ENCODE measurements at places on chromosomes 11 and 22.
A peak's percentile ranks its signal among the peaks of the same experiment; 100 is the strongest.

DNA sequence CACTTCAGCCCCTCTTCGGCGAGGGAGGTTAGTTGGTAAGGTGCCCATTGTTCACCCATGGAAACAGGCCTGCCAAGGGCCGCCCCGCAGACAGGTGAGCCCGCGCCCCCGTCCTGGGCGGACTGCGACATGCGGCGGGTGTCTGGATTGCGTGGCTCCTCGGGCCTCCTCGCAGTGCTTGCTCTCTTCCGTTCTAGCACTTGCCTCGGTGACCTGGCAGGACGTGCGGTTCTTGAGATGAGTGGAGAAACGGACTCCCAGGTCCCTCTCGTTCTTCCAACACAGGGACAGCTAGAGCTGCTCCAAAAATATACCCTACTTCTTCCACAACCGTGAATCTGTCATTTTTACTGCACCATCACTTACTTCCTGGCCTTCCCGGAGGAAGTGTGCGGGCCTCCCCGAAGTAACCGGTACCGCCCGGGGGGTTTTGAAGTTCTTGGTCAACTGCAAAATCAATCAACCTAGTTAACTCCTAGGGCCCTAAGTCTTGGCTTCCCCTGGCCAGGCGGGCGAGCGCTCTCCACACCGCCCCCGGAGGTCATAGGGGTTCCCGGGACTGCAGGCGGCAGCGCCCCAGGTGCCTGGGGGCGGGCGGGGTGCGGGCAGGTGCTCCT, 745 bp upstream of the ZBTB44 start:
- DNase-seq: no peak

GRCh38 chr11:126433244-126433846, 77.9 kb downstream of the ST3GAL4 start:
- DNase-seq: no peak

GRCh38 chr11:70135625-70136059, 57.5 kb downstream of the ANO1 start:
- peak; percentile 36 for DNase-seq

DNA sequence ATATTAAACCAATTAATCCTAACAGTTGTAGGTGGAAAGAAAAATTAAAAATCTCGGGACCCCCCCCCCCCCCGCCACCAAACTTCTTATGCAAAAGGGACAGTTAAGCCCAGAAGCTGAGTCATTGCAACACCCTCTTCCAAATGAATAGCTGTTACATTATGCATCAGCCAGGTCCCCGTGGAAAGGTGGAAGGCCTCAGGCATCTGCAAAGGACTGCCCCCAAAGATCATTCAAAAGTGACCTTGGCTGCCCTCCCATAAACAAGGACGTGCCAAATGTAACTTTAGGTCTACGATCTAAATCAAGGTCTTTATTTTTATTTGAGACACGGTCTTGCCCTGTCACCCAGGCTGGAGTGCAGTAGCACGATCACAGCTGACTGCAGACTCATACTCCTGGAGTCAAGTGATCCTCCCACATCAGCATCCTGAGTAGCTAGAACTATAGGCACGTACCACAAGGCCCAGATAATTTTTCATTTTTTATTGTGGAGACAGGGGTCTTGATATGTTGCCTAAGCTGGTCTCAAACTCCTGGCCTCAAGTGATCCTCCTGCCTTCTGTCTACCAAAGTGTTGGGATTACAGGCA, 22.8 kb downstream of the SYN3 start:
- DNase-seq: no peak

GRCh38 chr11:117923773-117924172, 5.4 kb downstream of the TMPRSS13 start:
- peak; percentile 8 for DNase-seq

DNA sequence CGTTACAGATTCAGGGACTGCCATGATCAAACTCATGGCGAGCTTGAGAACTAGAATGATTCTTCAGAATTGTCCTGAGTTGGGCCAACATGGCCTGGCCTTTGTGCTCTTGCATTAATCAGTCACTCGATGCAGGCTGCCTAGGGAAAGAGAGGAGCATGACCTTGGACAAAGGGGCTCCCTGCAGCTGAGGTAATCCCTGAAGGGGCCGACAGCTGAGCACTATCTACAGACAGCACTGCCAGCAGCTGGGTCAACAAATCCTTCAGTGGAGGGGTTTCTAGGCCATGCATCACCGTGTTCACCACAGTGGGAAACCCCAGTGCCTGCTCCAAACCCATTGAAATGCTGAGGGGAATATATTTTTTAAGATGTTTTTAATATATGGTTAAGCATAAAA, 159.5 kb upstream of the POU2AF2 start:
- no peak for DNase-seq

DNA sequence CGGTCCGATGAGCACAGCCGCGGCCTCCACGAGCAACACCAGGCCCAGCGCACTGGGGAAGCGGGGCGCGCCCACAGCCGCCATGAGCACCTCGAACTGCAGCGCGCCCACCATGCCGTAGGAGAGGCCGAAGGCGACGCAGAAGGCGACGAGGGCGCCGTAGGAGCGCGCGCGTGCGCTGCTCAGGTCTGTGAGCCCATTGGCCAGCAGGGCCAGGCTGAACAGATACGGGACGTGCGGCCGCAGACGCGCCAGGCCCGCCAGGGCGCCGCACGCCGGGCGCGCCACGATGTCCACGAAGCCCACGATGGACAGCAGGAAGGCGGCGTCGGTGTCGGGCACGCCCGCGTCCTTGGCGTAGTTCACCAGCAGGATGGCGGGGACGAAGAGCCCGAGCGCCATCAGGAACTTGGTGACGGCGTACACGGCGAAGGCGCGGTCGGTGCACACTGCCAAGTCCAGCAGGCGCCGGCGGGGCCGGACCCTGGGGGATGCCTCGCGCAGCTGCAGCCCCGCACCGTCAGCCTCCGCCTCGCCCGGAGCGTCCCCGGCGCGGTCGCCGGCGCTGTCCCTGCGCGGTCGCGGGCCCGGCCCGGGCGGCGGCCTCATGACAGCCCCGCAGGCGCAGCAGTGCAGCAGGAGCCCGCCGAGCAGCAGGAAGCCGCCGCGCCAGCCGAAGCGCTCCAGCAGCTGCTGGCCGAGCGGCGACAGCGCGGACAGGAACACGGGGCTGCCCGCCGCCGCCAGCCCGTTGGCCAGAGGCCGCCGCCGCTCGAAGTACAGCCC, 2.9 kb downstream of the SLC16A8 start:
- peak; percentile 67 for DNase-seq

GRCh38 chr22:49349841-49350381, 477.8 kb downstream of the BRD1 start:
- no peak for DNase-seq

GRCh38 chr22:27420817-27421361, 380.7 kb downstream of the MN1 start:
- peak; percentile 92 for DNase-seq

DNA sequence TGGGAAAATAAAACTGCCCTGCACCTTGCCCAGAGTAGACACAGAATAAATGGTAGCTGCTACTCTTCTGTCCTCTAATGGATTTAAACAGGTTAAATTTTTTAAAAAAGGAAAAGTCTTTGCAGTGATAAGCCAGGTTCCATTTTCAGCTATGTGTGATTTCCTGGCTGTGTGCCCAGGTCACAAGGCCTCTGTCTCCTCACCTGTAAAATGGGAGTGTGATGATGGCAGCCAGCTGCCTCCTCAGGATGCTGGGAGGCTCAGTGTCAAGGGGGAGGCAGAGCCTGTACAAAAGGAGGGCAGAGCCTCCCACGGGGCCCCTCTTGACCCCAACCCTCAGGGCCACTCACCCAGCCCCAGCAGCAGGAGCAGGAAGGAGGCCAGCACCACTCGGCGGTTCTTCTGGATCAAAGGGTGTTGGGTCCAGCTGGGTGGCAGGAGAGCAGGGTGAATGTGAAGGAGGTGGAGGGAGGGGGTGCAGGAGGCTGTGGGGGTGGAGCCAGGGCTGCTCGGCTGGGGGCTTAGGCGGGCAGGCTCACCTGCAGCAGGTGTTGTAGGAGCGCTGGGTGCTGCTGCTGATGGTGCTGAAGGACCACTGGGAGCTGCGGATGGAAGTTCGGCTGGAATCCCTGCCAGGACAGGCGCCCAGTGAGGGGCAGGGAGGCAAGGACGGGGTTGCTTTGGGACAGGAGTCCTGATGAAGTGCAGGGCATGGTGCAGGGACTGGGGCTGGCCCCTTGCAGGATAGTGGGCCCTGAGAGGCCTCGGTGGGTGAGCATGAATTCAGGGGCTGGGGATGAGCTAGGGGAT, 1.9 kb downstream of the TMEM134 start:
- DNase-seq: no peak

- peak; percentile 47 for DNase-seq
Measured at GRCh38 chr11:116379185-116379828, 393.5 kb downstream of the BUD13 start.

DNA sequence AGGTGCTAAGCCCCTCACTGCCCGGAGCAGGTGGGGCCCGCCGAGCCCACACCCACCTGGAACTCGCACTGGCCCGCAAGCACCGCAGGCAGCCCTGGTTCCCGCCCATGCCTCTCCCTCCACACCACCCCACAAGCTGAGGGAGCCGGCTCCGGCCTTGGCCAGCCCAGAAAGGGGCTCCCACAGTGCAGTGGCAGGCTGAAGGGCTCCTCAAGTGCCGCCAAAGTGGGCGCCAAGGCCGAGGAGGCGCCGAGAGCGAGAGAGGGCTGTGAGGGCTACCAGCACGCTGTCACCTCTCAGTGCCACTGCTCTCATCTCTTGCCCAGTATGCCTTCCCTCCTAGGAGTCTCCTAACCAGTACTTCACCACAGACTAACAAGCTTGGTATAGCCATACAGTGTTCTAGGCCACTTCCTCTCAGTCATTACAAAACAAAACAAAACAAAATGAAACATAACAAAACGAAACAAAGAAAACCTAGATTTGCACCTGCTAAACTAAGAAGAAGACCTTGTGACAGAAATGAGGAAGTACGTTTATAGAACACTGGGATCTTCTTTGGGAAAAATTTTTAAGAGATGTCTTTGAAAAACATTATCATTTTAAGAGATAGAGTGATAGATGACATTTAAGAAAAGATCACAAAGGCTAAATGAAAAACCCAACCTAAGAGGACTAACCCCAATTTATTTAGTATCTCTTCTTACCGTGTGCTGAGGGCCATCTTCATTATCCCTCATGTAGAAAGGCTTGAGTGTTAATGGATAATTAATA, 47.7 kb upstream of the GAB2 start:
- DNase-seq: no peak

- DNase-seq: no peak
Measured at GRCh38 chr11:86211619-86212018, 32.9 kb upstream of the EED start.

- DNase-seq: no peak
Measured at GRCh38 chr11:1083621-1084551, 9.2 kb downstream of the MUC2 start.

GRCh38 chr11:123859731-123860130, 25.7 kb downstream of the TMEM225 start:
- DNase-seq: no peak

DNA sequence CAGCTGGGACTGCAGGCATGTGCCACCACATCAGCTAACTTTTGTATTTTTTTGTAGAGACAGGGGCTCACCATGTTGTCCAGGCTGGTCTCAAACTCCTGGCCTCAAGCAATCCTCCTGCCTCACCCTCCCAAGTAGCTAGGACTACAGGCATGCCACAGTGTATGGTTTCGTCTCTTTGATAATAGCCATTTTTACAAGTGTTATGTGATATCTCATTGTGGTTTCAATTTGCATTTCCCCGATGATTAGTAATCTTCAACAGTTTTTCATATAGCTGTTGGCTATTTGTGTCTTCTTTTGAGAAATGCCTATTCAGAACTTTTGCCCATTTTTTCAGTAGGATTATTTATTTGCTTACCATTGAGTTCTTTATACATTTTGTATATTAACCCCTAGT, 9.0 kb upstream of the MTMR3 start:
- DNase-seq: no peak

DNA sequence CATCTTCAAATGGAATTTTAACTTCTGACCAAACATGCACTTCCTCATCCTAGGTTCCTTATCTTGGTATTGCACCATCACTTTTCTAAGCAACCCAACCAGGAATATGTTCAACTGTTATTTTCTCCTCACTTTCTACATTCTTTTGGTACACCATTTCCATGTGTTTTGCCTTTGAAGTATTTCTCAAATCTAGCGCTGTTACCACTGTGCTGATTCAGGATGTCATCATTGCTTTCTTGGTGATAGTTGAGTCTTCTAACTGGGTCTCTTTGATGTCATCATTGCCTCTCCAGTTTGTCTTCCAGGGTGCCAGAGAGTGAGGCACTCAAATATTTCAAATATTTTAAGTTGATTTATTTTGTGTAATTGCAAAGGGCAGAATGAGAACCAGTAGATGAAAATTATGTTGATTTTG, 47.5 kb downstream of the HORMAD2 start:
- peak; percentile 69 for DNase-seq

- DNase-seq: no peak
Measured at GRCh38 chr11:45279645-45280044, 6.5 kb downstream of the SYT13 start.

GRCh38 chr11:46661836-46662235, 38.6 kb downstream of the ARHGAP1 start:
- no peak for DNase-seq

DNA sequence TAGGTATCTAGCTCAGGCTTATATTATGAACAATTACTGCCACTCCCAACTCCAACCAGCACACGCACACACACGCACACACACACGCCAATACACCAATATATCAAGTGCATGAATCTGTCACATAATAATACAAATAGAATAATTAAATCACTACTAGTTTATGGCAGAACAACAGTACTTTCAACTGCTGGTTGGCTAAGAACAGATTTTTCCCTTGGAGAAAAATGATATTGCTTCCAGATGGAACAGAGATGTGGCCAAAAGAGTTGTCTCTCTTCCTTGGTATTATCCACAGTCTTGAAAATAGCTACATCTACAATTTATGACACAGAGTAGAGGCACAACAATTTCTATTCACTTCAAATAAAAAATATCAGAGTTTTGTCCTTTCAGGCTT, 538.3 kb upstream of the FAT3 start:
- DNase-seq: no peak

DNA sequence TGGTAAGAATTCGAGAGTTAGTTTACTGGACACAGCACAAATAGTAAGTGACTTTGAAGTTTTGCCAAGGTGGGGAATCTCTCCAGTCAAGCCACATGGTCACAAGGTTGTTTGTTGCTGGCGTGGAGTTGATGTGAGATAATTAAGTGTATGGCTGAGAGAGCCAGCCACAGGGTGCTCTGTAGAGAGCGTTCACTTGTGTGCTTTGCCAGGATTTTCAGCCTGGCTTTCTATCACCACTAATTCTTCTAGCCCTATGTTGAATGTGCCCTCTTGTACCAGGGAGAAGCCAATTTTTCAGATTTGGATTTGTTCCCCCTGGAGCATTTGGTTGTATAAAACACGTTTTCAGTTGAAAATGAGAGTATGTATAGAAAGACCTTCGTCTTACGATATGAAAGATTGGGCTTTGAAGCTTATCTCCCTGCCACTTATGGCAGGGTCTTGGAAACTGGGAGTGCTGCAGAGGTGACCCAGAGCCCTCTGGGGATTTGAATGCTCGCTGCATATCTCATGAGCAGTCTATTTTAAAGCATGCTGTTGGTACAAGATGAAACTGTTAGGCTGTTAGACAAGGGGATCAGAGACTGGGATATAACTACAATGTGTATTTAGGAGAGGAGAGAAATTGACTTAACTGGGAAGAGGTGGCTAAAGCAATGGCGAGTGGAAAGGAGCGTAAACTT, 28.6 kb downstream of the CSRP3 start:
- DNase-seq: no peak
